Stimulated activated CD8-positive, alpha-beta memory T cell treated with anti-CD3 and anti-CD28 coated beads, Interleukin-4, amount 100 ng/mL, for 1 hour (primary cell): ENCODE measurements at places on chromosomes 3 and 15.

- no peak for DNase-seq
Observed at GRCh38 chr3:50226888-50227389, 9.1 kb upstream of the GNAI2 start.

DNA sequence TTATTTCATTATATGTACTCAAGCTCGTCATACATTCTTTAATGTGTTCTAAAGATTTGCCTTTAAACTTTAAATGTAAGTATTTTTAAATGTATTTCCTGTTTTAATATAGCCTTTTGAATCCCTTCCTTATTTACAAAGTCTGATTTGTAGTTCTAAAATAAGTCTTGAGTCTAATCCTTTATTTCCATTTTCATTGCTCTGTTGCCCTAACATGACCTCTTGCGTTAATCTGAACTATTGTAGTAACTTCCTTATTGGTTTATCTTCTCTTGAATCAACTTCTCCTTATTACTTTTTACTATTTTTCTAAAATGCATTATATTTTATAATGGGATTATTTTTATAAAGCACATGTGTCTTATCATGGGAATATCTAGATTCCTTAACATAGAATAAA, 24.0 kb downstream of the KNL1 start:
- no peak for DNase-seq

DNA sequence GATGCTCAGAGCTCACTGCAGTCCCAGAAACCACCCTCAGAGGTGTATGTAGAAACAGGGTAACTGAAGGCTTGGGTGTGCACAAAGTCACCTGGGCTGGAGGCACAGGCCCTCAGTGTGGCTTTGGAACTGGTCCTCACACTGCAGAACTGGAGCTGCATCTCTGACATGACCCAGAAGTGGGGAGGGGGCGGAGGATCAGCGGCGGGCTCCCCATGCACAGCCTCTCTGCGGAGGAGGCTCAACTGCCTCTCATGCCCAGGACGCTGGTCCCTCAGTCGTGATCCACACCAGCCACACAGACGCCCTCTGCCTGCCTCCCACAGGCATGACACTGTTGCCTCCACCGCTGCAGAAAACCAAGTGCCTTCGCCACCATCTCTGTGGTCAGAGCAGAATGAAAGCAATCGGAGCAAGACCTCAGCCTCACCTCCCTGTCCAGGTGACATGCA, 73.7 kb downstream of the TM2D3 start:
- no peak for DNase-seq

DNA sequence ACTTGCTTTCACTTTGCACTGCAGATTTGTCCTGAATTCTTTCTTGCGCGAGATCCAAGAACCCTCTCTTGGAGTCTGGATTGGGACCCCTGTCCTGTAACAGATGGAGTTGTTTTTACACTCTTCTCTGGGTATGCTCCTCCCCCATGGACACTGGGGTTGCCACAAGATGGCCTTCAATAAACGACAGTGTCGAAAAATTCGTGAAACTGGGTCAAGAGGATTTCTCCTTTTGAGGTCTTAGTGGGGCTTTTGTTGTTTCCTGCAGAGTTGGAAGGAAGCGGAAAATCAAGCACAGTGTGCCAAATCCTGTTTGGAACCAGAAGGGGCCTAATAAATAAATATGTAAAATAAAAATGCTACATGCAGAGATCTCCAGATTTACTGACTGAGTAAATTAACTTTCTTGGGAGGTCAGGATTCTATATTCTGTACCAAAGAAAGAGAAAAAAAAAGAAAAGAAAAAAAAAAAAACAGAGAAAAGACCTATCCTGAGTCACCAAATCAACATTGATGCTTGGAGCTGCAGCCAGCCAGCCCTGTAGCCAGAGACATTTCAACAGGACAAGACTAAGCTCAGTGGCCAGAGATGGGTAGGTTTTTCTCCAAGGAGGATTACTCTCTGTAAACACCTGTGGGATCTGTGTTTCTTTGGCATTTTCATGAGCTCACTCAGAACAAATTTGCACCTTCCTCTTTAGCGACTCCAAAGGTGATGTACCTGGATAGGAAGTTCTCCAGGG, 24.8 kb downstream of the CCDC80 start:
- no peak for DNase-seq

- DNase-seq = no peak
Observed at GRCh38 chr3:120778776-120779175, 36.2 kb downstream of the GTF2E1 start.

- DNase-seq = no peak
Observed at GRCh38 chr15:83380059-83380458, 67.1 kb upstream of the SH3GL3 start.

GRCh38 chr15:94924057-94924456, 692.7 kb downstream of the MCTP2 start:
- no peak for DNase-seq

DNA sequence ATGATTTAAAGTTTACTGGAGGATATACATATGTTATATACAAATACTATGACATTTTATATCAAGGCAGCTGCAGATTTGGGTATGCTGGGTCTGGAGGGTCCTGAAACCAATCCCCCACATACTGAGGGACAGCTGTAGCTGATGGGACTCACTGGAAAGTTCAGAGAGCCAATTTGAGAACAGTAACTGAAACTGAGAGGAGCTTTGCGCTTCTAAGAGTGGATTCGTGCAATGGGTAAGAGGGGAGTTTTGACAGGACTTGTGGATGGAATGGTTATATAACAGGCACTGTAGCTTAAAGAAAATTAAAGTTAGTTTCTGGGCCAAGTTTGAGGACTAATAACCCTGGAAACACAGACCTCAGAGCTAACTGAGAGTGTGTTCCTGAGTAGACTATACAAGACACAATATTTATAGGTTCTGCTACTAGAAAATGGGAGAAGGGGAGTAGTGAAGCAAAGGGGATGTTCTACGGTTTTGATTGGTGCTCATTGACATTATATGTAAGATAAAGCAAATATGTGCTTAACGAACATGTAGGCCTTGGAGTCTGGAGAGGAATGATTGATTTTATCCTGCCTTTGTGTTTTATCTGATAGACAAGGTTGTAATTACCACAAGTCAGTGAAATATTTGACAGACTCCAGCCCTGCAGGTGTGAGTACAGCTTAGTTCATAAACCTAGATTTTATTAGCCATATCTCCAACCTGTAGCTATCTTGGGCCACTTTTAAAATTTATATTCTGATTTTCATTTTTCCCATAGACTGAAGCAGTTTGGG, 4.8 kb upstream of the ZMAT3 start:
- no peak for DNase-seq

- DNase-seq = no peak
Observed at GRCh38 chr3:143168855-143169192, 49.3 kb downstream of the CHST2 start.

- no peak for DNase-seq
Observed at GRCh38 chr3:189488241-189488767, 142.9 kb upstream of the TP63 start.

DNA sequence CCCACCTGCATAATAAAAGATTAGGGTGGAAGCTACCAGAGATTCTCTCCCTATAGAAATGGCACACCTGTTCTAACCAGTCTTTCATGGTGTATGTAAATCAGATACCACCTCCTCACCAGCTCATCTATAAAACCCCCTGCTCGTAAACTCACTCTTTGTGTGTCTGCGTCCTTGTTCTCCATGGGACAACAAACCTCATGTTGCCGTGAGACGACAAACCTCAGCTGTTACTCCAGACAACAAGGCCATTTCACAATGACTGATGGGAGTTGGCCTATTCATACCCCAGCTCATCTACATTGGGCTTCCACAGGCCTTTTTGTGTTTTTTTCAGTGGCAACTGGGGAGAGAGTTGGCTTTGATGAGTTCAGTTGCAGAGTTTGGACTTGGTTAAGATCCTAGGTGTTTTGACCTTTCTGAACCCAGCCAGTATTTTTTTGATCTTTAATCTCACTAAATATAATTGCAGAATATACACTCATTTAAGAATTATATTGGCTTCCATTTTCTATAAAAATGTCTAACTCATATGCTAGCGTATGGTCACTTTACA, 96.6 kb upstream of the LRIG1 start:
- DNase-seq = no peak

GRCh38 chr3:152289708-152290107, 21.0 kb downstream of the MBNL1 start:
- no peak for DNase-seq

- no peak for DNase-seq
Observed at GRCh38 chr3:53949541-53949940, 57.9 kb upstream of the SELENOK start.

- no peak for DNase-seq
Observed at GRCh38 chr3:145983101-145983500, 177.9 kb downstream of the PLOD2 start.

DNA sequence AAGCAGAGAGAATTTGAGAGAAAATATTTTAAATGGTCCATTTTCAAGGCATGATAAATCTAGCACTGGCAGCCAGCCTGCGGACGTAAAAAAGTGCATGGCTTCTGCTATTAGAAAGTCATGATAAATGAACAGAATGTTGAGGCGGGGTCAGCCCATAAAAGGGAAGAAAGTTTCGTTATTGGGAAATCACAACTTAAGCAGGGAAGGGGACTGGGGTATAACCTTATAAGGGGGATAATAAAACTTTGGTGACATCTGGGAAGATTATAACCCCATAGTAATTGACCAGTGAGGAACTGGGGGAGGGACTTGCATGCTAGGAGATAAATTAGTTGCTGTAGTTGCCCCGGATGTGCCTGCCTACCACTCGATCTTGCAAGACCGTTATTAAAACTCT, 88.4 kb upstream of the PLSCR4 start:
- DNase-seq = no peak

DNA sequence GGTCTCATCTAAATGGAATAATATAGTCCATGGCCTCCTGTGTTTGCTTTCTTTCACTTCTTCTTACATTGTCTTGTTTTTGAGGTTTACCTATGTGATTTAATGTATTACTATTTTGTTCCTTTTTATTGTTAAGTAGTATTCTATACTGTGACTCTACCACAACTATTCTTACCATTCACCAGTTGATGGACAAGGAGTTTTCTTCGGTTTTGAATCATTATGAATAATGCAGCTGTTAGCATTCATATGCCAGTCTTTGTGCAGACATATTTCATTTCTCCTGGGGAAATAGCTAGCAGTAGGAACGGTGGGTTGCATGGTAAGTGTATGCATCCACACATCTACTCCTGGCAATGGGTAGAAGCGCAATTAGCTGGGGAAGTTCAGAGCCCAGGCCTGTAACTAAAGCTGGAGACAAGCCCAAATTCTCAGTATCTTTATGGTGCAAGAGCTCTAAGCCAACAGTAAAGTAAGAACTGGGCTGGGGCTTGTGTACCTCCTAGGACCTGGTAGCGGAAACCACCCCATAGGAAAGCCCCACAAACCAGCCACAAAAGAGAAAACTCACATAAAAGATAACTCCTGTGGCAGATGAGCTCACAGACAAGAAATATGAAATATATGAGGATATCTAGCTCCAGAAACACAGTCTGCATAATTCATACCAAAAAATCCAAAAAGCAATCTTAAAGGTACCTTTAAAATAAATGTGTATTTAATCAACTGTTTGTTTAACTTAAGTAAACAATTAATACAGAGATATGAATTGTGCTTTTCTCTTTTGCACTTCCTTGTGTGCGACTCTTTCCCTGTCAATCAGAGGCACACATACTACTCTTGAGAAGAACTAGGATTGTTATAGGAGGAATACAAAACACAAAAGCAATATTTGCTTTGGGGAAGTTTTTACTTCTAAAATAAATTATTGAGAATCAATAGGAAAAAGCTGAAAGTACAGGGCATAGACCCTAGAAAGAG, 2.7 kb upstream of the CSTA start:
- DNase-seq = no peak

- DNase-seq = no peak
Observed at GRCh38 chr15:67137951-67138848, 72.8 kb downstream of the SMAD3 start.

GRCh38 chr3:196843435-196844110, 24.1 kb upstream of the SENP5 start:
- no peak for DNase-seq

DNA sequence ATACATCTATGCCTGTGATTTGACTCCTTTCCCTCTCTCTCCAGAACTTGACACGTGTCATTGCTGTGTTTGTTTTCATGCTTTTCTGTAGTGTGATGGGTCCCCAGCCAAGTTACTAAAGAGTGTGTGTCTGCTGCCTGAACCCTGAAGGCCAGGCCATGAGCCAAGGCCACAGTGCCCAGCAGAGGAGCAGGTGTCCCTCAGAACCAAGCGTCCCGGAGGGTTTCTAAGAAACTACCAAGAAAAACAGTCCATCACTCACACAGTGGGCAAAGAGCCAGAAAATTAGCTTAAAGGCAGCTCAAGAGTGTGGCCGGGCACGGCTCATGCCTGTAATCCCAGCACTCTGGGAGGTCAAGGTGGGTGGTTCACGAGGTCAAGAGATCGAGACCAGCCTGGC, 35.2 kb downstream of the FBXO45 start:
- no peak for DNase-seq

DNA sequence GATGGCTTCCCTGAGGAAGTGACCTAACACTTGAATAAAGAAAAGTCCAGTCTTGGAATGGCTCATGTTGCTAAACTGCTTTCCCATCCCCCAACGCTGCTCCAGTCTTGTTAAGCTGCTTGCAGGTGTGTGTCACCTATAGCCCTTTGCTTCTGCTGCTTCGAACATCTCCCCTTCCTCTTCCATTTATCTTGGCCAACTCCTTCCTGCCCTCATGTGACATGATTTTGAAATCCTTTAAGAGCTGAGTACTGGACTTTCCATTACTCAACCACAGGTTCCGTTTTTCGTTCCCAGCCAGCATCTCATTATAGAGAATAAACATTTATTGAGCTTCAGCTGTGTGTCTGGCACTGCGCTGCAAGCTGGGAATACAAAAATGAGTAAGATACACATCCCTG, 1.7 kb downstream of the ATG7 start:
- DNase-seq = no peak

DNA sequence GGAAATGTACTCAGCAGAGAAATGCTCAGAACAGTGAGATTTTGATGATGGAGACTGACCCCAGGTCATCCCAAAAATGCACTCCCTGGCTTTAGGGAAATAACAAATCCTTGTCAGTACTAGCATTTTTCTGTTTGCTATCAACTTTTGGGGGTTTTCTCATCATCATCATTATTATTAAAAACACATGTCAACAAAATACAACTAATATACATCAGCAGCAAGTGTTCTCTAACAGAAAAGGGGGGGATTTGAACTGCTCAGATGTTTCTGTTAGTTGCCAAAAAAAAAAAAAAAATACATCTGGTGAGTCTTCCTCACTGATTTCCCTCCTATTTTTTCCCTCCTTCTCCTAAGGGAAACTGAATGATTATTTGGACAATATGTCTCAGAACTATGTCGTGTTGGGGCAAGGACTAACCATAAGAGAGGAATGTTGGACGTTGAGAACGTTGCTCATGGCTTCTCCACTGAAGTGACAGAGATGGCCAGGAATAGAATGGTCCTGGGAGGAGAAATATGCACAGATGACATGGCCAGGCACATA, 230.0 kb upstream of the MCTP2 start:
- no peak for DNase-seq

DNA sequence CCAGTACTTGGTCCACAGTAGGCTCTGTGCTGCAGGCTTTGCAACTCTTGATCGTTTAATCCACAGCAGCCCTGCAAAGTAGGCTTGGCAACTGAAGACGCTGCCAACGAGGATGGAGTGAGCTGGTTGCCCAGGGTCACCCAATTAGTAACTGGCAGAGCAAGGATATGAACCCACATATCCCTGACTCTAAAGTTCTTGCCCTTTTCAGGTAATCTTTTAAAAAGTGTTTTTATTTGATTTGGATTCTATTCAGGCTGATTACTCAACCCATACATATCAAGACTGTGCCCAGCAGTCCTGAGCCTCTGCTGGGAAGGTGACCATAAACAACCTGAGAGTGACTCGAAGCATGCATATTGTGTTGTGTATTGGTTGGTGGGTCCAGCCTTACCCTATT, 50.3 kb downstream of the PSMD6 start:
- no peak for DNase-seq
